Activated B cell treated with CpG ODN at 0.5 μM for 24 hours (primary cell): ENCODE measurements at places on chromosomes 7 and 10. TPM values are rescaled to one million over a fixed set of nuclear protein-coding genes. Genes with fewer than 3 reads are reported as not detected.

PDIA4 gene
- 57.4 and 59.4 TPM in 2 replicates for total RNA-seq

GRCh38 chr7:41745451-41745850, 42.6 kb upstream of the INHBA start:
- H3K27ac ChIP-seq: no peak overlapping the region
- peaks cover 3% of the 10 kb centered on the region for H3K36me3 ChIP-seq
- no peak overlapping the region for H3K4me3 ChIP-seq
- no peaks in the 10 kb centered on the region for H3K4me1 ChIP-seq
- H3K27me3 ChIP-seq: no peaks in the 10 kb centered on the region
- DNase-seq: no peak

PLXNA4 gene
- 0.02 TPM in 1 of 2 replicates, not detected in the other for total RNA-seq

DNA sequence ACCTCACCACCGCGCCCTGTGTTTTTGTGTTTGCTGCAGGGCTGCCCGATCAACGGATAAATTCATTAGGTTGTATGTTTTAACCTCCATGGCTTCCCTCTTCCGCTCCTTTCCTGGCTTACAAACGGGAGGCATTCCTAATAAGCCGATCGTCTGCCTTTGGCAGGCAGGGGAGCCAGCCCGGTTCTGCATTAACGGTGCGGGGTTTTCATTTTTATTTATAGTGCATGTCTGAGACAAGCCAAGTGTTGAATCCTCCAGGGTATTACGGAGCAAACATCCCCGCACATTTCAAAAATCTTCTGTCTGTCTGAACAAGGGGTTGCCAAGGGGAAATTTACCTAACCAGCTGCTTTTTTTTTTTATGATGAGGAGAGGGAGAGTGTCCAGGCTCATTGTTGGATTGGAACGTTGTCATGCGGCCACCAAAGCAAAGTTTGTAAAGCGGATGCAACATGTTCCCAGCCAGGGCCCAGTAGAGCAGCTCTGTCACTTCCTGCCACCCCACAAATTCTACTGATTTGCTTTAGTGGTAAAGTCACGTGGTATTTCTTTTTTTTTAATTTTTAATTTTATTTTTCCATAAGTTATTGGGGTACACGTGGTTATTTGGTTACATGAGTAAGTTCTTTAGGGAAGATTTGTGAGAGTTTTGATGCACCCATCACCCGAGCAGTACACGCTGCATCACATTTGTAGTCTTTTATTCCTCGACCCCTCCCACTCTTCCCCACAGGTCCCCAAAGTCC, 92.3 kb upstream of the BAIAP2L1 start:
- H3K27ac ChIP-seq: no peak overlapping the region
- peaks cover 2% of the 10 kb centered on the region for H3K27me3 ChIP-seq
- no peak overlapping the region for H3K4me3 ChIP-seq

GRCh38 chr10:46273506-46274477, 13.0 kb upstream of the ANTXRL start:
- no peaks in the 10 kb centered on the region for H3K27me3 ChIP-seq
- H3K36me3 ChIP-seq: no peaks in the 10 kb centered on the region
- no peak overlapping the region for H3K27ac ChIP-seq
- H3K4me3 ChIP-seq: no peak overlapping the region
- peaks cover 12% of the 10 kb centered on the region for H3K4me1 ChIP-seq
- DNase-seq: no peak

GRCh38 chr7:80635533-80635932, 2.9 kb upstream of the CD36 start:
- H3K36me3 ChIP-seq: no peaks in the 10 kb centered on the region
- DNase-seq: no peak
- no peak overlapping the region for H3K27ac ChIP-seq
- H3K4me1 ChIP-seq: peaks cover 3% of the 10 kb centered on the region
- no peaks in the 10 kb centered on the region for H3K27me3 ChIP-seq
- H3K4me3 ChIP-seq: no peak overlapping the region

DNA sequence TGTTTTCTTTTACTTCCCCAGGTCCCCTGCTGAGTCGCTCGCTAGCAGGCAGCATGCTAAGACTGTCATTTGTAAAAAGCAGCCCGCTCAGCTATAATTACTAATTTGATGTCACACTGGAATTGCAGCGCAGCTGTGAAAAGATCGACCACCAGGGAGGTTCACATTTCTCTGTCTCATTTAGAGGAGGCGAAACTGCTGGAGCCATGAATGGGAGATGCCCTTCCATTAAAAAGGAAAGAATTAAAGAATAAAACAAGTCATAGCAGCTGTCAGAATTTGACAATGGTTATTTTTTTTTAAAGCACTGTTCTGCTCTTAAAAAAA, 153.5 kb downstream of the PIP4K2A start:
- H3K27ac ChIP-seq: no peak overlapping the region
- DNase-seq: no peak
- no peaks in the 10 kb centered on the region for H3K27me3 ChIP-seq
- H3K4me3 ChIP-seq: no peak overlapping the region
- peaks cover 65% of the 10 kb centered on the region for H3K36me3 ChIP-seq

DNA sequence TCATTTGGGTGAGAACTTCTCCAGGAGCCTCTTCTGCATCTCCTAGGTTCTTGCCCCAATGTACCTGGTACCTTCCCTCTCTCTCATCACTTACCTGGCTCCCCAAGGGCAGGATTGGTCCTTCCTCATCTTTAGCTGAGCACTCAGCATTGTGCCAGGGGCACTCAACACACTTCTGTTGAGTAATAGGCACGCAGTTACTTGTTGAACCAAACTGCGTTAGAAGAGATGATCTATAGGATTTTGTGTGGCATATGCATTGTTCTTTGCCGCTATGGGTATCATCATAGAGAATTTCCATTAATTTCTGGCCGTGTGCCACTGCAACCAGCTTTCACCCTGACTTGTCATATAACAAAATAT, 16.4 kb downstream of the TBXAS1 start:
- H3K27ac ChIP-seq: no peak overlapping the region
- no peaks in the 10 kb centered on the region for H3K27me3 ChIP-seq
- no peak overlapping the region for H3K4me3 ChIP-seq
- peaks cover 12% of the 10 kb centered on the region for H3K4me1 ChIP-seq
- DNase-seq: no peak

WDR86 gene
- 0.33 and 0.49 TPM in 2 replicates for total RNA-seq

GRCh38 chr7:26074919-26075318, 77.1 kb upstream of the NFE2L3 start:
- H3K4me3 ChIP-seq: no peak overlapping the region
- peaks cover 7% of the 10 kb centered on the region for H3K4me1 ChIP-seq
- H3K27me3 ChIP-seq: peaks cover 30% of the 10 kb centered on the region
- DNase-seq: no peak
- no peaks in the 10 kb centered on the region for H3K36me3 ChIP-seq

GRCh38 chr10:4201866-4202825, 417.1 kb upstream of the KLF6 start:
- H3K36me3 ChIP-seq: no peaks in the 10 kb centered on the region
- no peaks in the 10 kb centered on the region for H3K4me1 ChIP-seq
- H3K27ac ChIP-seq: no peak overlapping the region
- no peak overlapping the region for H3K4me3 ChIP-seq
- DNase-seq: no peak

- H3K4me3 ChIP-seq: peak overlapping the region; percentile 44
- peaks cover 48% of the 10 kb centered on the region for H3K27me3 ChIP-seq
- peaks cover 22% of the 10 kb centered on the region for H3K4me1 ChIP-seq
- no peak for DNase-seq
Observed at GRCh38 chr10:101567165-101568006, 20.7 kb downstream of the POLL start.

DNA sequence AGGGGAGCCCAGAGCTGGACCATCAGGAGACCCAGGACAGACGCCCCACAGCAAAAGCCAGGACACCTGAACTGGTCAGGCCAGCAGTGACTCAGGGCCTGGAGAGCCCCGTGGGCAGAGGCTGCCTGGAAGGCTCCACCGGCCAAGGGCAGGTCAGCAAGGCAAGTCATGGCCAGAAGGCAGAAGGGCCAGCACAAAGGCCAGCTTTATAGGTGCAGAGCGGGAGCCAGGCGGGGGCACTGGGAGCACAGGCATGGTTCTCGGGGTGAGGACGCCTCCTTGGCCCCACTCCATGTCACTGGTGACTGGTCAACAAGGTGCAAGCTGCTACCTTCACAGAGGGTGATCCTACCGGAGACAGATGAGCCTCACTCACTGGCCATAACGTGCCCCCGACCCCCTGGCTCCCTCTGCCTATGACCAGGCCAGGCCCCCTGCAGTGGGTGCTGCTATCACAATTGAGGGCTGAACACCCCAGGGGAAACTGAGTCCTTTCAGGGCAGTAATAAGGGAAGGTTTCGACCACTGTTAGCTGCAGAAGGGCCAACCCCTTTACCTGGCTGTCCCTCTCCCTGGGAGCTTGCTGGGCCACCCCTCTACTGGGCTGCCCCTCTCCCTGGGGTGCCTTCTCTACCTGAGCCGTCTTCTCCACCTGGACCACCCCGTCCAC, 317.4 kb downstream of the PTPRN2 start:
- H3K27ac ChIP-seq: no peak overlapping the region
- H3K4me1 ChIP-seq: no peaks in the 10 kb centered on the region
- no peak overlapping the region for H3K4me3 ChIP-seq
- H3K36me3 ChIP-seq: no peaks in the 10 kb centered on the region

GRCh38 chr7:154804449-154804848, 198.5 kb downstream of the PAXIP1 start:
- no peaks in the 10 kb centered on the region for H3K4me1 ChIP-seq
- no peaks in the 10 kb centered on the region for H3K27me3 ChIP-seq
- DNase-seq: no peak
- no peak overlapping the region for H3K4me3 ChIP-seq
- H3K27ac ChIP-seq: no peak overlapping the region
- no peaks in the 10 kb centered on the region for H3K36me3 ChIP-seq

HSPA12A gene
- 4.0 and 5.1 TPM in 2 replicates for total RNA-seq

AGR2 gene
- total RNA-seq: not detected in 2 replicates

LGI1 gene
- not detected in 2 replicates for total RNA-seq

GRCh38 chr10:14184841-14185315, 145.8 kb downstream of the FRMD4A start:
- no peaks in the 10 kb centered on the region for H3K36me3 ChIP-seq
- peak overlapping the region; percentile 88 for H3K27ac ChIP-seq
- H3K27me3 ChIP-seq: peaks cover 21% of the 10 kb centered on the region
- peaks cover 37% of the 10 kb centered on the region for H3K4me1 ChIP-seq
- H3K4me3 ChIP-seq: peak overlapping the region; percentile 64

TRIL gene
- total RNA-seq: not detected in 2 replicates

DNA sequence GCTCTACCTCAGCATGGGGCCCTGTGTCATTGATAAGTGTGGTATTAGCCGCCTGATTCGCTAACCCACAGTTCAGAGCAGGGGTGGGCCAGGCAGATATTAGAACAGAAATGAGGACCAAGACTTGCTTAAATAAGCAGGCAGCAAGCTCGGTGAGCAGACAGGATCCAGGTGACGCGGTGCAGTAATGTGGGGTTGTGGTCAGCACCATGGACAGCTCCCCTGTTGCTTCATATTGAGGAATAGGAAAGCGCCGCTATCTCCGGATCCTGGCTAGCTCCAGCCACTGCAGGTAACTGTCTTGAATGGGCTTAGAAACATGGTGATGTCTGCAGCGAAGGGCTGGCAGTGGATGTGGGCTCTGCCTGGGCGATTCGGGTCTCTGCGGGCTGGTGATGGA, 51.3 kb upstream of the GPR26 start:
- DNase-seq: peak; percentile 18
- H3K36me3 ChIP-seq: no peaks in the 10 kb centered on the region
- peaks cover 11% of the 10 kb centered on the region for H3K27me3 ChIP-seq
- no peak overlapping the region for H3K27ac ChIP-seq

DNA sequence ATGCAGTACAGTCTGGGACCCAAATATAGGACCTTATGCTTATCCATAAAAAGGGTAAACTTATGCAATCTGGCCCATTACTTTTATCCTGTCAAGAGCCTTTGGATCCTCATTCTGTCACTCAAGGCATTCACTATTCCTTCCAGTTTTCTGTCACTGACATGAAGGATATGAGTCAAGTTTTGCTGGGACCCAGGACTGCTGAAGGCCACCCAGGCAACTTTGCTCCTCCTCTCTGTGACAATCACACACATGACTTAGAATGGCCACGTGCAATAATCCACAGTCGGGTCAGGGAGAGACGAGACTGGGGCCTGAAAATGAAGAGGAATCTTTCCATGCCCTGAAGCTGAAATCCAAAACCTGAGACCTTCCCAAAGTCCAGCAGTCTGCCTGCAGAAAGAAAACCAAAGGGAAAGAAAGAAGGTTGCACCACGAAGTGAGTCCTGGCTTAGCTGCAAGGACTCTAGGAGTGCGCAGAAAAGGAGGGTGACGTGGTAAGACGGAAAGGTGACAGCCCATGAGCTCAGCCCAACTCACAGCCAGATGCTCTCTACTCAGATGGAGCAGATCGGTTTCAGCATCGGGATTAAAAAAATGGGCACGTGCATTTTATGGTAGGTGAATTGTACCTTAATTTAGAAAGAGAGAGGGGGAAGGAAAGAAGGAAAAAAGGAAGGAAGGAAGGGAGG, 67.2 kb downstream of the VOPP1 start:
- peaks cover 83% of the 10 kb centered on the region for H3K4me1 ChIP-seq
- H3K27me3 ChIP-seq: no peaks in the 10 kb centered on the region
- no peak for DNase-seq
- H3K36me3 ChIP-seq: peaks cover 74% of the 10 kb centered on the region
- peak overlapping the region; percentile 81 for H3K27ac ChIP-seq

DNA sequence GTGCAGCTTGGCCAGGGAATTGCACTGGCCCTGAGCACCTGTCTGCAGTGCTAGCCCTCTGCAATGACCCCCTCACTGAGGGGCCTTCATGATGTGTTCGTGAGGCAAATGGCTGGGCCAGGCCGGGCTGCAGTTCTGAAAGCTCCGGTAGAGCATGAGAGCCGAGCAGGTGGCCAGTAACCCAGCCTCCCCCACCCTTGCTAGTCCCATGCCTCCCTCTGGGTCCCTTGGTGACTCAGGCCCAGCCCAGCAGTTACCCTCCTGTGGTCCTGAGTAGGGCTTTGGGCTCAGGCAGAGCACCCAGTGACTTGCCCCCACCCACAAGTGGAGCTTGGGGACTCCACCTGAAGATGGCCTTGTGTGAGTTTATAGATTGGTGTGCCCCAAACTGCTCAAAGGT, 16.1 kb upstream of the CSGALNACT2 start:
- H3K27ac ChIP-seq: peak overlapping the region; percentile 50
- H3K4me1 ChIP-seq: peaks cover 57% of the 10 kb centered on the region
- H3K36me3 ChIP-seq: no peaks in the 10 kb centered on the region
- DNase-seq: no peak
- no peak overlapping the region for H3K4me3 ChIP-seq

ADAMTS14 gene
- total RNA-seq: 0.04 TPM in 1 of 2 replicates, not detected in the other

- DNase-seq: no peak
- H3K27me3 ChIP-seq: no peaks in the 10 kb centered on the region
- no peaks in the 10 kb centered on the region for H3K36me3 ChIP-seq
- no peaks in the 10 kb centered on the region for H3K4me1 ChIP-seq
- no peak overlapping the region for H3K4me3 ChIP-seq
Observed at GRCh38 chr10:126705951-126706565, 35.6 kb upstream of the C10orf90 start.

FAM25C gene
- total RNA-seq: not detected in 2 replicates

DNA sequence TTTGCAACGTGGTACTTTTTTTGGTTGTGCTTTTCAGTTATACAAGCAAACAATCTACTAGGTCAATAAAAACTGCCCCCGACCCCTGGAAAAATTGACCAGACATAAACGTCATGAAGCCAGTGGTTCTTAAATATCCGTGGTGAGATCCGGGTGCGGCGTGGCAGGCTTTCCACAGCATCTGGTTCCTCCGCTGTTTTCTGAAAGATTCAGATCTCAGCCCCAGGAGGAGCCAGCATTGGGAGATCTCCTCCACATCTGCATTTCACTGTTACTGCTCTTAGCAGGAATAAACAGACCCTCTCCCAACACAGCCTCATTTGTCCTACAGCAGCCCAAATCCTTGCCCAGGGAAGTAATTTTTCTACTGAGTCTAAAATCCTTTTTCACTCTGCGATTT, 664.3 kb upstream of the FOXK1 start:
- no peak overlapping the region for H3K27ac ChIP-seq
- H3K27me3 ChIP-seq: peaks cover 9% of the 10 kb centered on the region
- H3K4me3 ChIP-seq: no peak overlapping the region
- no peaks in the 10 kb centered on the region for H3K36me3 ChIP-seq
- no peak for DNase-seq
- no peaks in the 10 kb centered on the region for H3K4me1 ChIP-seq
